ENCODE measurements at places on chromosomes 7 and 10.

- no peak for DNase-seq
These were observed 135.7 kb downstream of the MAGI2 start for GRCh38 chr7:79317728-79318127.

DNA sequence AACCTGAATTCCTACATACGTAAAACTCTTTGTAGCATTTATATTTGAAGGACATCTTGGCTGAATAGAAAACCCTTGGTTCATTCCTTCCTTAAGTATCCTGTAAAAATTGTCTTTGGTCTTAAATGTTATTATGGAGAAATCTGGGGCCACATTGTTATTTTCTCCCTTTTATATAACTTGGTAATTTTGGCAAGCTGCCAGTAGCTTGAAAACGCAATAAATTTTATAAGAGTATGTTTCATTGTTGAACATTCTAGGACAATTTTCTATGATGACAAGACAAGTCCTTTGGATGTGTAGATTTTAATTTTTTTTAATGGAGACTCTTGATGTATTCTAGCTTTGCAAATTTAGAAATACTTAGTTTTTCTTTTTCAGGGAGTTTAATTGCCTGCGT, 191.9 kb downstream of the ABCA13 start:
- DNase-seq = no peak

DNA sequence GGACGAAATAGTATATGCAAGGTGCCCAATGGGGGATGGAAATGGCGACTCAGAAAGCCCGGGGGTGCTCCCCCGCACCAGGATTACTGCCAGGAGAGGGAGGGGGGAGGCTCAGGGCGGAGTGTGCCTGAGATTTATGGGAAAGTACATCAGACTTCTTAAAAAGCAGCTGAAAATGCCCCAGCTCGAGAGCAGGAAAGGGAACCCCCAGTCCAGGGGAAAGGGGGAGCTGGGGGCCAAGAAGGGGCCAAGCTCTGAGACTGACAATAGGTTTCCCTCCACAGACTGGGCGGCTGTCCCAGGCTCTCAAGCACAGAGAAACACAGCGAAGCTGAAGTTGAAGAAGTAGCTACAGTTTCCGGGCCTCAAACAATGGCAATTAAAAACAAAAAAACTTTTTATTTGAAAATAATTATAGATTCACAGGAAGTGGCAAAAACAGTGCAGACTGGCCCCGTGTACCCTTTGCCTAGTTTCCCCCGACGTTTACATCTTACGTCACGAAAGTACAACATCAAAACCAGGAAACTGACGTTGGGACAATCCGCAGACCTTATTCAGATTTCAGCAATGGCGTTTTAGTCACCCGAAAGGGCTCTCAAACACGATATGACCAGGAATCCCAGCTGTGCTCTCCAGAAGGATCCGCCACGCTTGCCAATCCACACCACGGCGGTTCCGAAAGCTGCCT, 83.9 kb upstream of the FGFR2 start:
- DNase-seq = no peak

DNA sequence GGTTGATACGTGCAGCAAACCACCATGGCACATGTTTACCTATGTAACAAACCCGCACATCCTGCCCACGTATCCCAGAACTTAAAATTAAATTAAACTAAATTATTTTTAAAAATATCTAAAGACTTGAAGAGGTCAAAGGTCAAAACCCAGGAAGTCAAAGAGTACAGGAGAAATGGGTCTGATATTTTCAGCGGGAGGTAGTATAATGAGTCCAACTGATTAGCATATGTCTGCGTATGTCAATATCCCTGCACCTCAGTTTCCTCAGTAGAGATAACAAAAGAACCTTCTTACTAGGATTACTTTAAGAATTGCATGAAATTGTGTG, 133.0 kb downstream of the TMEM26 start:
- DNase-seq = no peak

DNA sequence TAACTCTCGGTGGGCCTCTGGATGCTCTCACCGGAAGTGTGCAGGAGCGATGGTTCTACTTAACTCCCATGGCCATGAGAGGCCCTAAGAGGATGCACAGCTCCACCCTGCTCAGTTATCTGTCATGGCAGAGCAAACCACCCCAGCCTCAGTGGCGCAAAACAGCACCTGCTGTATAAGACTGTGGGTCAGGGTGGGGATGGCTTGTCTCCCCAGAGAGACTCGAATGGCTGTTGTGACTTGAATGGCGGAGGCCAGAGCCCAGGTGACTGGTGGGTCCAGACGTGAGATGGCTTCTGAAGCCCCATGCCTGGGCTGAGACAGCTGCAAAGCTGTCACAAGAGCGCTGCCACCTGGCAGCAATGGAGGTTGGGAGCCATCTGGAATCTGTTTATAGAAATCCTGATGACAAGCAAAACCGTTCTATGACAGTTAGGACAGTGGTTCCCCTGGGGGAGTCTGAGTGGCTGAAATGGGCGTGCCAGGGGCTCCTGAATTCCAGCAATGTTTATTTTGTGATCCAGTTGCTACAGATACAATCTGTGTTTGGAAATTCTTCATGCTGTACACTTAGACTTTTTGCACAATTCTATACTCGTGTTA, 490.5 kb downstream of the TCERG1L start:
- peak; percentile 93 for DNase-seq

- no peak for DNase-seq
These were observed 12.4 kb upstream of the JAZF1 start for GRCh38 chr7:28192786-28193585.

DNA sequence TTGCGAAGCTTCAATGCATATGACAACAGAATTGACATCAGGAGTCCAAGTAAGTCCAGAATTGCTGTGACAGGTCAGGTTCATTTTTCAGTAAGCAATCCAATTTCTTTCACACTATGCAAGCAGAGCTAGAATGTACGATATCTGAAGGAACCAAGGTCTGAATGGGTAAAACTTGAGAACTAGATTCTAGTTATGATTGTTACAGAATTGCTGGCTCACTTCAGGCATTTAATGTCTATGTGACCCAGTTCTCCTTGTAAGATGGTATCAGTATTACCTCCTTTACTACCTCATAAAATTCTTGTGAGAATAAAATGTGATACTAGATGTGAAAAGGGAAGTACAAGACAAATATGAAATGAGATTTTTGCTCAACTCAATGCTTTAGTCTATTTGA, 159.6 kb downstream of the GPR158 start:
- DNase-seq = no peak

GRCh38 chr10:112352044-112352443, 21.9 kb upstream of the ACSL5 start:
- no peak for DNase-seq

All from NCI-H2171 treated with DMSO at 0.1 percent for 48 hours (cell line).